Activated CD8-positive, alpha-beta T cell treated with anti-CD3 and anti-CD28 coated beads, Interleukin-2, amount 10 ng/mL, durations not matched to agents 7 days and 5 days (primary cell): ENCODE measurements at places on chromosomes 7 and 10. TPM values are rescaled to one million over a fixed set of nuclear protein-coding genes. Genes with fewer than 3 reads are reported as not detected.

ITPRID1 gene
- total RNA-seq = not detected

CABCOCO1 gene
- not detected for total RNA-seq

STEAP2 gene
- total RNA-seq = not detected

MGMT gene
- 16.7 TPM for total RNA-seq

MALRD1 gene
- total RNA-seq = not detected

AKR1C3 gene
- total RNA-seq = 4.4 TPM
